ENCODE measurements at places on chromosomes 2 and 18. TPM values are rescaled to one million over a fixed set of nuclear protein-coding genes. Genes with fewer than 3 reads are reported as not detected.

- no peak for DNase-seq
These were observed 103.8 kb downstream of the TMEFF2 start for GRCh38 chr2:192090911-192091310.

- peak; percentile 47 for DNase-seq
These were observed at the start of the genes COL4A3 and COL4A4 for GRCh38 chr2:227163998-227164762. Gene COL4A3, plus strand, starts transcription at chr2:227164624. Its CDS starts 103 bp downstream, at chr2:227164727. Gene COL4A4, minus strand, starts transcription at chr2:227164205. Its CDS starts 16,722 bp downstream, at chr2:227147483.

- DNase-seq = no peak
These were observed 99.8 kb upstream of the FZD7 start for GRCh38 chr2:201933792-201934237.

The ARHGAP15 gene
- 10.0 TPM for total RNA-seq

Measured in mucosa of gallbladder (tissue), 1 donor.